Omental fat pad (tissue), 4 donors: ENCODE measurements at places on chromosomes 5 and 9.

DNA sequence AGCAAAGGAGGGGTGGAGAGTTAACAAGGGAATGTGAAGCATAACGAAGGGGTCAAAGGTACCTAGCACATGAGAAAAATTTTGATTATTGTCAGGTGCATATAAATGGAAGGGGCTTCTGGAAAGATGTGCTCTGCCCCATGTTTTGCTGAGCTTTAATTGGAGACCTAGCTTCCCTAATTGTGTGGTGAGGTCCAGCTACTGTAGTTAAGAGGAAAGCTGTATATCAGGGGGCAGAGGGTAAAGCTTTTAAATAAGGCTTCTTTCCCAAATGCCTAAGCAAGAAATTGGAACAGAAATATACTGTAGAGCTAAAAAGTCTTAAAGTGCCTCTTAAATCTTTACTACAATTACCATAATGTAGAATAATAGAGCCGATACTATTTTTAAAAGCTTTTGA, 267.2 kb downstream of the MAT2B start:
- no peak for DNase-seq

GRCh38 chr5:153626836-153627235, 136.4 kb downstream of the GRIA1 start:
- DNase-seq, result no peak

DNA sequence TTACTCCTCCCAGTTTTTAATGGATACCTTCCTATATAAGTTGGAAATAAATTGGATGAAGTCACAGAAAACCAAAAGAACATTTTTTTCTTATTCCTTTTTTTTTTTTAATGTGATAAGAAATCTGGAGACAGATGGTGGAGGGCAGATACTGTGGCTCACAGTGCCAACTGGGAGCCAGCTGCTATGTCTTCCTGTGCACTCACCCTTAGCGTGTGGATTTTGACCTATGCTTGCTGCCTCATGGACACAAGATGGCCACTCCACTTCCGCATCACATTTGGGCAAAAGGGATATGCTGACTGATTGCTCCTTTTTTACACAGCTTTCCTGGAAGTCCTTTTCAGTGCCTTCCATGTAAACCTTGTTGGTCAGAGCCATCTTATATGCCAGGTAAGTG, 342.6 kb downstream of the MAN2A1 start:
- no peak for DNase-seq

GRCh38 chr9:122005597-122005996, 87.5 kb downstream of the TTLL11 start:
- no peak for DNase-seq
